Cortex of kidney (tissue), 1 donor: ENCODE measurements at places on chromosomes 16 and 17.

- no peak for DNase-seq
Observed at GRCh38 chr16:85699628-85700027, 10.9 kb upstream of the GINS2 start.

DNA sequence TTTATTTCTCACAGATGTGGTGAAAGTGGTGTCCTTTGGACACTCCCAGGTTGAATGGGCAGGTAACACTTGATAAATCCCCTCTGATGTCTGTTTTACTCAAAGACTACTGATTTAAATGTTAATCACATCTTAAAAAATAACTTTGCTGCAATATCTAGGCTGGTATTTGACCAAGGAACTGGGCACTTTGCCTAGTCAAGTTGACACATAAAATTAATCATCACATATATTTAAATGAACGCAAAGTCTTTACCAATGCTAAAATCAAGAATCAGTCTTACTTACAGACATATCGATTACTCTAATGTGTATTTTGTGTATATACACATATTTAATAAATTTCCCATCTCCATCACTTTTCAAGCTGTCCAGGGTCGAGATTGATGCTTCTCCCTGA lies 7.0 kb downstream of the MT2A start:
- no peak for DNase-seq

DNA sequence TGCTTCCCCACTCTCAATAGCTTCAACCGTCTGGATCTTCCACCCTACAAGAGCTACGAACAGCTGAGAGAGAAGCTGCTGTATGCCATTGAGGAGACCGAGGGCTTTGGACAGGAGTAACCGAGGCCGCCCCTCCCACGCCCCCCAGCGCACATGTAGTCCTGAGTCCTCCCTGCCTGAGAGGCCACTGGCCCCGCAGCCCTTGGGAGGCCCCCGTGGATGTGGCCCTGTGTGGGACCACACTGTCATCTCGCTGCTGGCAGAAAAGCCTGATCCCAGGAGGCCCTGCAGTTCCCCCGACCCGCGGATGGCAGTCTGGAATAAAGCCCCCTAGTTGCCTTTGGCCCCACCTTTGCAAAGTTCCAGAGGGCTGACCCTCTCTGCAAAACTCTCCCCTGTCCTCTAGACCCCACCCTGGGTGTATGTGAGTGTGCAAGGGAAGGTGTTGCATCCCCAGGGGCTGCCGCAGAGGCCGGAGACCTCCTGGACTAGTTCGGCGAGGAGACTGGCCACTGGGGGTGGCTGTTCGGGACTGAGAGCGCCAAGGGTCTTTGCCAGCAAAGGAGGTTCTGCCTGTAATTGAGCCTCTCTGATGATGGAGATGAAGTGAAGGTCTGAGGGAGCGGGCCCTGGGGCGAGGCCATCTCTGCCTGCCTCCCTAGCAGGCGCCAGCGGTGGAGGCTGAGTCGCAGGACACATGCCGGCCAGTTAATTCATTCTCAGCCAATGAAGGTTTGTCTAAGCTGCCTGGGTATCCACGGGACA lies 11.1 kb upstream of the CLEC18A start:
- no peak for DNase-seq

DNA sequence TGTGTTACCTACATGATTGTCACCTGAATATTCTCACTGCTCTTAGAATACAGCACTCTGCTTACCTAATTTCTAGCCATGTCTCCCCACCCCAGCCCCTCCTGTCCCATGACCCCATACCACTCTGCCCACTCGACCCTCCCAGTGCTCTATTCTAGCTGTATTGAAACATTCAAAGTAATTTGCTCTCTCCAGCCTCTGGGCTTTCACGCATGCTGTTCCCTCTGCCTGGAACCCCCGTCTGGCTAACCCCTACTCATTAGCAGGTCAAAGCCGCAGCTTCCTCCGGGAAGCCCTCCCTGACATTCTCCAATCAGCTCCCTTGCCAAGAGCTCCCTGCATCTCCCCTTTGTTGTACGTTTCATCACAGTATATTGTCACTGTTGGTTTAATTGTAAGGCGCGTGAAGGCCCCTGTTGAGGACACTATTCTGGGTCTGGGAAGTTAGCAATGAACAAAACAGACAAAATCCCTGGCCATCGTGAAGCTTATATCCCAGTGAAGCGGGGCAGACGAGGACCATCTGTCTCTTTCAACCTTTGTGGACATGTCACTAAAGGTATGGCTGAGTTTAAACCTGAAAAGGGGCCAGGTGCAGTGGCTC lies 72.3 kb upstream of the LHX1 start:
- DNase-seq = no peak

DNA sequence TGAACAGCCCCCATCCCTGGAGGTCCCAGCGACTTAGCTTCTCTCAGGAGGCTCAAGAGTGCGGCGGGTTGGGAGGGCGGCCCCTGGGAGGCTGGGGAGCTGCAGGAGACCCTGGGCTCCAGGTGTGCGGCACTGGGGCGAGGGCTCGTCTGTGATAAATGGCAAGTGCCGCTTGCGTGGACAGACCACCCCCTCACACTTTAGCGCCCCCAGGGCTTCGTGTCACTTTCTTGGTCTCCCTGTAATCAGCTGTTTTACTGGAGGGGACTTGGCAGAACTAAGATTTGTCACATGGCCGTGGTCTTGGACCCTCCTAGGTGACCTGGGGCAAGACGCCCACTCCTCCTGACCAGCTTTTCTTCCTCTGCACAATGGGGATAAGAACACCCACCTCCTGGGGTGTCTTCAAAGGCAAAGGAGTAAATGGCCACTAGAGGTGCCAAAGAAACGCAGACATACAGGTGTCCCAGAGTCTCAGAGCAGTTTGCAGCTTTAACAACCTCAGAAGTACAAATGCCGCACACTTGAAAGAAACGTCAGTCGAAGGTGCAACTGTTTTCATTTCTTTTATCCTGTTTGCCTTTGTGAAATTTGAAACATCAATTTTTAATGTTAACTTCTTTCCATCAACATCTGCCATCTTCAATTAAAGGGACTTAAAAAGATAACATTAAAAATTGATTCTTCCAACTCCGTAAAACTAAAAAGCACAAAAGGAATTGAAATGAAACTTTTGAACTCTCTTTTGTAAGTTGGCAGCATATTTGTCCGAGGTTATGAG lies 946 bp downstream of the OSGIN1 start:
- no peak for DNase-seq
